ENCODE measurements at places on chromosomes 16 and 17.

DNA sequence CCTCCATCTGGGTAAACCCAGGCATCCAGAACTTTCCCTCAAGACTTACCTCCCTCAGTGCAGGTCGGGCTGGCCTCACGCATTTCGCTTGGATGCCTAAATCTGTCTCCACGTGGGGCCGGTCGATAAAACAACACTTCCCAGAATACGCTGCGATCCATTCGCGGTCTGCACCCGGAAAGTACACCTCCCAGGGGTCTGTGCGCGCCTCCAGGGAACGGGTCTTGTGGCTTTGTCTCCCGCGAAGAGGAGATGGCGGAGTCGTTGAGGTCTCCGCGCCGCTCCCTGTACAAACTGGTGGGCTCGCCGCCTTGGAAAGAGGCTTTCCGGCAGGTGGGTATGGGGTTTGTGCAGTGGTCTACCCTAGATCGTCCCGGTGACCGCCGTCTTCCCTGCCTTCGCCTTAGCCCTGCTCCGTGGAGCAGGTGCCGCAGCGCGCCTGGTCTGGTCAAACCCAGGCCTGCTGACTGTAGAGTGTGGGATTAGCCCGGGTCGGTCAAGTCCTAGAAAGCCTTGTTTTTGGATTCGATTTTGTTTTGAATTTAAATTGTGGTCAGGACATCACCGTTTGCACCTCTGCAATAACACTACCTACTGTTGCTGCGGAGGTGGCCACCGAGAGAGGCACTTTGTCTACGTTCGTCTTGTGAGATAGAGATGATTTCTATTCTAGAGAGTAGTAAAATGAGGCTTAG lies at the start of gene RPAIN:
Gene RPAIN, plus strand, starts transcription at position 224 of the 695 bp plus-strand sequence. Its CDS starts 29 bp downstream, at position 253.
- DNase-seq = peak; percentile 80

GRCh38 chr17:66126231-66126630 lies 65.7 kb downstream of the CEP112 start:
- no peak for DNase-seq

DNA sequence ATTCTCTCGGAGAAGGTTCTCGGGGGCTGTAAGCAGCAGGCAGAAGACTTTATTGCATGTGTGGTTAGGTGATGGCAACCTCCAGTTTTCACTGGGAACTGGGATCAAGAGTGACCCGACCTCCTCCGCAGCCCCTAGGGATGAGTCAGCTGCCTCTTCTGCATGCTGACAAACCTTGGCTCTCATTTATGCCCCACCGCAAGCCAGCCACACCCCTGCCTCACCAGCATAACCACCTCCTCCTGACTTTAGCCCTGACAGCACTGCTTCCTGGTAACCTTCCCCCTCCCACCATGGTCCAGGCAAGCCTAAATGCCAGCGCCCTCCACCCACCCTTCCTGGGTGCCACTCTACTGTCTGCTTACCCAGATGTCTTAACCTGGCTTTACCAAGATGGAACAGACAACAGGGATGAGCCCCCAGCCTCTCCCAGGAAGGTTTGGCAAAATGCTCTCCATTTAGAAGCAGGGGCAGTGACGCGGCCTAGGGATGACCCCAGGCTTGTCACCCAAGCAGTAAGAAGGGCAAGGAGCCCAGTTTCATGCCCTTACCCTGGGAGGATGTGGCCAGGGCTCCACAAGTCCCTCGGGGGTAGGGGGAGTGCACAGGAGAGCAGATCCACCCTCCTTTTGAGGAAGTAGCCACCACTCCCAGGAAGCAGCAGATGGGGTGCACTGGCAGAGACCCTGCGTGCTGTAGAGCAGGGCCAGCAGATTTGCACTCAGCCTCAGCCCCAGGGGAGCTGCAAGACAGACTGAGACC lies 73.5 kb downstream of the GOSR1 start:
- peak; percentile 90 for DNase-seq

GRCh38 chr17:45319239-45319703 lies 2.5 kb upstream of the MAP3K14 start:
- no peak for DNase-seq

DNA sequence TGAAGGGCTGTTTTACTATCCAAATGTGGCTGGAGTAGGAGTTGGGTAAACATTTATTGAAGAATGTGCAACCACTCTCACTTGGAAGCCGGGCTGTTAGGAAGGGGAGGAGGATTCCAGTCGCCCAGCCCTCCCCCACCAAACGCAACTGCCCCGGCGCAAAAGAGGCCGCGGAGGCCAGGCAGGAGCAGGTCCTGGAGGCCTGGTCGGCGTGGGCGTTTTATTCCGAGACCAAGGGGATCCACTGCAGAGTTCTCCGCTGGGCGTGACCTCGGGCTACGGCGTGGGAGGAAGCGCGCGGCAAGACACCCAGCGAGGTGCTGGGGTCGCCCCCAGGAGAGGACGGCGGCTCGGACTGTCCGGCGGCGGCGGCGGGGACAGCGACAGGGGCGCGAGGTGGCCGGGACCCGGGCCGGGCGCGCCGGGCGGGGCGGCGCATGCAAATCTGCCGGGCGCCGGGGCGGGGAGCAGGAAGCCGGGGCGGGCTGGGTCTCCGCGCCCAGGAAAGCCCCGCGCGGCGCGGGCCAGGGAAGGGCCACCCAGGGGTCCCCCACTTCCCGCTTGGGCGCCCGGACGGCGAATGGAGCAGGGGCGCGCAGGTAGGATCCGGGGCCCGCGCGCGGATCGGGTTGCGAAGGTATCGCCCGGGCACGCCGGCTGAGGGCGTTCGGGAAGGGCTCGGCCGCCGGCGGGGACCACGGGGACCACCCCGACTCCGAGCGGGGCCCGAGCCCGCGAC lies at the start of gene IL4R:
Gene IL4R, plus strand, starts transcription at position 553 of the 739 bp plus-strand sequence. CDS start 26,230 bp downstream, outside the sequence.
- DNase-seq = peak; percentile 1

DNA sequence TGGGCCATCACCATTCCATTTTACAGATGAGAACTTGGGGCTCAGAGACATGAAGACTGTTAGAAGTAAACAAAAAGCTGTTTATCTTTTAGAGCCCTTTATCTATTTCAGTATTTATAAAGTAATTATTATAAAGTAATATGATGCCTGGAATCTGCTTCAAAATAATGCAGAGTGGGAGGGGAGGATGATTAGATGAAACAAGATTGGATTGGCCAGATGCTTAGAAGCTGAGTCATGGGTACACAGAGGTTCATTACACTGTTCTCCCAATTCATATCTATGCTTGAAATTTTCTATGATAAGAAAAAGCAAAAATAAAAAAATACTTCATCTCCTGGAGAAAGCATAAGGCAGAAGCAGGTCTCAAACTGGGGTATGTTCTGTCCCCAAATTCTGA lies 29.4 kb downstream of the TOM1L2 start:
- no peak for DNase-seq

DNA sequence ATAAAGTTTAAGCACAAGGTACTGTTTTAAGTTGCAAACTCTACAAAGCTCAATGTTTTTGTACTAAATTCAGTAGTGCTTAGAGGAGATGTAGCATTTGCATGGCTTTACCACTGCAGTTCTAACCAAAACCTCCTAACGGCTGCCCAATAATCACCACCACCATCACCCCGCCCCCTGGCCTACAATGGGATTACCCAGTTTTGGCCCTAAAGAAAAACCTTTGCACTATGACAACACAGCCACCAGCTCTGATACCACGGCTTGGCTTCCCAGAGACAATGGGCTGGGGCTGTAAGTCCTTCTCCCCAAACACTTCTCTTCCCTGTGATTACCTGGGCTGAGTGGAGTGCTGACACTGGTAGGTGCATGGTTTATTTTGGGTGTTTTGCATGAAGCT lies 58.4 kb upstream of the MTMR4 start:
- no peak for DNase-seq

- no peak for DNase-seq
Observed at GRCh38 chr16:51418258-51418657, 267.2 kb upstream of the SALL1 start.

DNA sequence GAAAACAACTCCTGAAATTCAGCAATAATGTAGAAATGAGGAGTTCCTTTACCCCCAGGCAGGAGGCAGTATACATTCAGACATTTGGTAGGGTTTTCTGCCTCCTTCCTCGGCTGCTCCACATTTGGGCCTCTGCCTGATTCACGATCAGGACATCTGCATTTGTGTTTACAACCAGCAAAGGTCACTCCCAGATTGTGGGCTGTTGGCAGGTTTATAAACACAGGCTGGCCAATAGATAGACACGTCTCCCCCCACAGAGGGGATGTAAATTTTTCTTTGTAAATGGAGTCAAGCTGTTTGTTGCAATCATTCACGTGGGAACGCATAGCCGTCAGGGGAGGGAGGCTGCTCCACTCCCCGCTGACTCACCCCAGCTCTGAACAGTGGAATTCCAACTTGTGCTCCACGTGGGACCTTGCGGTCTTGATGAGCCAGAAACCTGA lies 252.1 kb upstream of the N4BP1 start:
- no peak for DNase-seq
